ENCODE measurements at places on chromosomes 2 and 18. TPM values are rescaled to one million over a fixed set of nuclear protein-coding genes. Genes with fewer than 3 reads are reported as not detected.

FLACC1 gene
- 0.57 TPM for total RNA-seq

PMAIP1 gene
- total RNA-seq = 141 TPM

DNA sequence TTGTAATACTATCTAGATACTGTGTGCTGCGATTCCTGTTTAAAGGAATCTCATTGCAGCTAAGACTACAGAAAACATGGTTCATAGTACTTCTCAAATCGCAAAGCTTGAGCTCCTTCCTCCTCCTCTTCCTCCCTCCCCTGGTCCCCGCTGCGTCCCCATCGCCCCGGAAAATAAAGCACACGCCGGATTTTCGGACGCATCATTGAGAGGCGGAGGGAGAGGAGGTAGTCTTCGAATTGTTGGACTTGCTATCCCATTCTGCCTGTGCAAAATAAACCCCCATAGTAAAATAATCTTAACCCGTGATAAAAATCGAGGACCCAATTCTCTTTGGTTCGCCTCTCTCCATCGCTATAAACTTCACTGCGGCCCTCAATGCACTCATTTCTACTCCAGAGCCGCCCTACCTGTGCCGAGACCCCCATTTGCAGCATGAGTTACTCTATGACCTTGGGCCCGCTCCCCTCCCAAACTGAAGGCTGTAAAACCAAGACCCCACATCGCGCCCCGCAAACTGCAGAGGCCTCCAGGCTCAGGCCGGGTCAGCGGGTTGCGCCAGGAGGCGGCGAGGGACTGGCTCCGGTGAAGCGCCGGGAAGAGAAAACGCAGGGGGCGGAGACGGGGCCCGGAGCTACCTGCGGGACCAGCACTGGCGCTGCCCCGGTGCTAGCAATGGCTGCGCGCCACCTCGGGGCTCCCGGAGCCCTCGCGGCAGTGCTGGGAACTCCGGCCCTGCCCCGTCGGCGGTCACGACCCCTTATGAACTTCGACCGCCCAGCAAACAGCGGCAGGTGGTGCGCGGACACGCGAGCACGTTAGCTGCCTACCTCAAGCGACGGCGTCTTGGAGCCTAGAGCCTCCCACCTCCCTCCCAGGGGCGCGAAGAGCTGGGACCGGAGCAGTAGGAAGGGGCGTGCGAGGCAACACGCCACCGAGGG, 649 bp downstream of the ESCO1 start:
- peak; percentile 45 for DNase-seq

DNA sequence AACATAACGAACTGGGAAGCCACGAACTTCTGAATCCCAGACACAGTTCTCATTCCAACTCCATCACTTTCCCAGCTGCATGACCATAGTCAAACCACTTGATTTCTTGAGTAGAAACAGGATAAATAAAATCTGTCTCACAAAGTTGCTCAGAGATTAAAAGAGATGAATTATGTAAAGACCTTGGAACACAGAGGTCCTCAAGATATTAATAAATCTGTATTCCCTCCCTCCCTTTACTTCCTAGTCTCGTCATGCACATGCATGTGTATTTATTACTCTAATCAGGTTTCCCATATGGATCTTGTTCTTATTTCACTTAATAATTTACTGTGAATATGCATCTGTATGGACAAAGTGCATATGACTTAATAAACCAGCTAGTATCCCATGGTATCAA, 21.1 kb upstream of the CSRNP3 start:
- DNase-seq = no peak

DNA sequence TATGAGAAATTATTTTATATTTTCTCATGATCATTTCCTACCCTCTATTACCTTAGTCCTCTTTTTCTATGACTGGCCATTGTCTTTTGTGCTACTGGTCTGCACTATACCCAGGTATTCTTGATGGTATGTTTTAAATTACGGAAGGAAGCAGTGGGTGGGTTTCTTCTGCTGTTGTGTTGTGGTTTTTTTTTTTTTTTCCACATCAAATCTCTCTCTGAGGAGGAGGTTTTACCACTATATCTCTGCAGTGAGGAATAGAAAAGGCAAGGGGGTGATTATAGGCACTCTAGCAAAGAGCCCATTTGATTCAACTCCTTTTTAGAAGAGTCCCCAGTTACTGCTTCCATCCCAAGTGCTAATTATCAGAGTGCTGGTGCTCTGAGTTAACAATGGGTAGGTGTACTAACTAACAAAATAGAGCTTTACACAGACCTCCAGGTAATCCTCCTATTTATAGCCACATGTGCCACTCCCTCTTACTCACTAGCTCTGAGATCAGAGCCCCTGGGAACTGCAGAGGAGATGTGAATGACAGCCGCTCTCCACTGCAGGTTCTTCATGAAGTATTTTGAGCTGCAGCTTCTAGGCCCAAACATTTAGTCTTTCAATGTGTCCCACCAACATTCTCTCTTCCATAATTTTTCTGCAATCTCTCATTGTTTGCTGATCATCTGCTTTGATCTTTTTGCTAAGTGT, 301.6 kb upstream of the GULP1 start:
- no peak for DNase-seq
